ENCODE measurements at places on chromosomes 7 and 10.

- DNase-seq: no peak
Measured at GRCh38 chr10:113027574-113028455, 77.8 kb downstream of the TCF7L2 start.

GRCh38 chr10:19906108-19906791 lies 90.0 kb downstream of the PLXDC2 start:
- no peak for DNase-seq

GRCh38 chr7:105707967-105708762 lies 126.9 kb upstream of the EFCAB10 start:
- no peak for DNase-seq

DNA sequence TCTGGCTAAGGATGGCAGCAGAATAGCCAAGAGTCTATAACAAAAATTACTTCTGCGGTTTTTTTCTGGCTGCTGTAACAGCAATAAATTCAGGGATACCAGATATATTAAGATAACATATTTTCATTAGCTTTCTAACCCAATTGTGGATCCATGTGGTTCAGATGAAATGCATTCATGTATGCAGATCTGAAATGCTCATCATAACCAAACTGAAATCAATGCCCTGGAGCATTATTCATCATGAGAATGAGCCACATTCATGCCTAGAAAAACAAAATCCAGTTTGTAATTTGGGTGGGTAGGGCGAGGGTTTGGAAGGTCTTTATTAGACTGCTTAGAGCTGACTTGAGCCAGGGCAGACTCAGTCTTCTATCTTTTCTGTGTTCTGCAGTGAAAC lies 69.8 kb upstream of the SEMA3A start:
- no peak for DNase-seq

GRCh38 chr7:117152213-117153007 lies 170.4 kb downstream of the WNT2 start:
- DNase-seq: no peak

- DNase-seq: no peak
Measured at GRCh38 chr7:124575176-124575575, 190.4 kb downstream of the GPR37 start.

- DNase-seq: peak; percentile 63
Measured at GRCh38 chr10:69180525-69181204, 631 bp downstream of the SUPV3L1 start.

DNA sequence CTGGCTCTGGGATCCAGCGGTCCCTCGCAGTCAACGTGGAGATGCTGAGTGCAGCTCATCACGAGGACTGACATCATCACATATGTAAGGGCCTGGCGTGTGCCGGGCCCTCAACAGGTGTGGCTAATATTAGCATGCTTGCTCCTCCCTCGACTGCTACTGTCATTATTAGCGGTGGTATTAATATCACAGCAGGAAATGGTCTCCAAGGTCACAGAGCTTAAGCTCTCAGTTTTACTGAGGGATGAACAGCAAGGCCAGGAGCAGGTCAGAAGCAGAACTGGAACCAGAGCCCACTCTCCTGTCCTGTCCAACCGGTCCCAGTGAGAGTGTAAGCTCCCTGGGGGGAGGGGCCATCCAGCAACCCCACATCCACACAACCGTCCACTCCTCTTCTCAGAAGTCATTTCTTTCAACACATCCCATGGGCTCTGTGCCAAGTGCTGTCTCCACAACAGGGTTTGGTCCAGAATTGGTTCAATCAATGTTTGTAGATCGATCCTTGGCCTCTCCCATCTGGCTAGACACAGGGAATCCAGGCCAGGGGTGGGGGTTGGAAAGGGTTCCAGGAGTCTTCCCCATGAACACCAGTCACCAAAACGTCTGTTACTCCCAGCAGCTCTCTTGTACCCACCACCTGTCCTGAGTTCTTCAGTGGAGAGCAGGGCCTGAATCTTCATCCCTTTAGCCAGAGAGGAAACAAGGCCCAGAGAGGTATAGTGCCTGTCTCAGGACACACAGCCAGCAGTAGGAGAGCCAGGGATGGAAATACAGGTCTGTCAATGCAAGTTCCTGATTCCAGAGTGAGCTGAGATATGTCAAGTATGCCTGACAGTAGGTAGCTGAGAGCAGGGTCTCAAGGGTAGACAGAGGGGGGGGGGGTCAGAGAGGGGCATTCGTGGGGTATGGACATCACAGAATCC lies 45.3 kb upstream of the ZMIZ1 start:
- peak; percentile 37 for DNase-seq

DNA sequence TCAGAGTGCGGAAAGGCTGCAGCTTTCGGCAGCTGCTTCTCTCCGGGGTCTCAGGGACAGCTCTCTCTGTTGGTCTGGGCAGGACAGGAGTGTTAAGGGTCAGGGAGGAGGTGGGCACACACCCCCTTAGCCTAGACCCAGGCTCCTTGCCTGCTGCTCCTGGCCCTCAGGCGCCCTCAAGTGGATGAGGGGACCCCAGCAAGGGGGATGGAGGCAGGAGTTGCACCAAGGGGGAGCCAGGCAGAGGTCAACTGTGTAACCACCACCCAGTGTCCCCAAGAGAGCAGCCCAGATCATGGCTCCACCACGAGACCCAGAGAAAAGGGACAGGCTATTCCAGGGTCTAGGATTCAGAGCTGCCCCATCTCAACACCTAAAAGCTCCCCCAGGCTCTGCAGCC lies 26.9 kb downstream of the SPOCK2 start:
- DNase-seq: peak; percentile 28

GRCh38 chr10:122999347-122999746 lies 9.2 kb downstream of the IKZF5 start:
- DNase-seq: no peak

GRCh38 chr7:101401390-101402080 lies 38.9 kb downstream of the COL26A1 start:
- DNase-seq: no peak

- DNase-seq: no peak
Measured at GRCh38 chr7:98156700-98157099, 50.0 kb downstream of the LMTK2 start.

- no peak for DNase-seq
Measured at GRCh38 chr10:120948889-120949608, 97.9 kb downstream of the WDR11 start.

DNA sequence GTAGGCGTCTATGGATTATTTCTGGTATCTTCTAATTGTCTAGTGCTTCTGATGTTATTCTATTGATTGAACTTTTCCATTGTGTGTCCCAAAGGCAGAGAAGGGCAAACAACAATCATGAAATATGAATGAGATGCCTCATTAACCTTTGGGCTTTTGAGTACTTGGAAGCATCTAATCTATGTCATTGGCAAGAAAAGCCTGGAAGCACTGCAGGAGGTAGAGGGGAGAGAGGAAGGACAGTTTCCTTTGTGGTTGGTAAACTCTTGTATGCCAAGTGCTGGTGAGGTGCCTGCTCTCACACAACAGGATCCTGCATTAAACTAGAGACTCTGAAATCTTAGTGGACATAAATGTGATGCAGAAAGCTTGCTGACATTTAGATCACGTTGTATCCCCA lies 155.2 kb upstream of the TPK1 start:
- DNase-seq: no peak

DNA sequence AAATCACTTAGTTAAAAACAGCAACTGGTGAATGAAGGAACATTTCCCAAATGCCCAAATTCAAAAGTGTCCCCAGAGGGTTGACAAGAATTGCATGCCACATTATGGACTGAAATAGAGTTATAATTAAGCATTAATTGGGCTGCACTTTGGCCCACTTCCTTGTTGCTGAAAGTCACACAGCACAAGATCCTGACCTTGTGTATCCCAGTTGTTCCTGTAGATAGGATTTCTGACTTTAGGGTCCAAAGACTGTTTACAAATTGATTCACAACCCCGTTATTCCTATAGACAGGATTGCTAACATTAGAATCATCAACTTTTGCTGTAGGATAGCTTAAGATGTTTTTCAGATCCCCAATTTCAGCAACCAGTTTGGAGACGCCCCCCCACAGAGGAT lies 31.5 kb upstream of the NPFFR1 start:
- no peak for DNase-seq

GRCh38 chr7:43014406-43014805 lies 82.2 kb downstream of the MRPL32 start:
- DNase-seq: no peak

GRCh38 chr7:103637726-103638125 lies 191.7 kb upstream of the SLC26A5 start:
- no peak for DNase-seq

GRCh38 chr7:139702811-139703486 lies 74.8 kb downstream of the HIPK2 start:
- no peak for DNase-seq

DNA sequence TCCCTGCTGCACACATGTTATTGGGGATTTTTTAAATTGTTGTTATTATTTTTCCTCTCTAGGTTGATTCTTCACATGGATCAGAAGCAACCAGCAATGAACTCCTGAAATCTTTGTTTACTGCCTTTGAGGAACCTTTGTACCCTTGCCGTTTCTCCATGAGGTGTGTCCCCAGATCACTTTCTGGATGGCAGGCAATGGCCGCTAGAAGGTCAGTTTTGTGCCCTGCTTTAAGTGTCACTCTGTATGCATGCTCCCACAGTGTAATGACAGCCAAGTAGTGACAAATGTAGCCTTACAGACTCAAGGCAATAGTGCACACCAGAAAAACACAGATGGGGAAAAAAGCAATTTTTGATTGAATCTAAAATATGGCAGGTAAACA lies 47.7 kb upstream of the NRP1 start:
- no peak for DNase-seq

- no peak for DNase-seq
Measured at GRCh38 chr7:143361552-143362130, 872 bp downstream of the FAM131B start.

- DNase-seq: no peak
Measured at GRCh38 chr7:77575187-77575586, 38.1 kb downstream of the PTPN12 start.

All from OCI-M1 (cell line).